Right lung (tissue), 10 donors: ENCODE measurements at places on chromosomes 12 and 14.

DNA sequence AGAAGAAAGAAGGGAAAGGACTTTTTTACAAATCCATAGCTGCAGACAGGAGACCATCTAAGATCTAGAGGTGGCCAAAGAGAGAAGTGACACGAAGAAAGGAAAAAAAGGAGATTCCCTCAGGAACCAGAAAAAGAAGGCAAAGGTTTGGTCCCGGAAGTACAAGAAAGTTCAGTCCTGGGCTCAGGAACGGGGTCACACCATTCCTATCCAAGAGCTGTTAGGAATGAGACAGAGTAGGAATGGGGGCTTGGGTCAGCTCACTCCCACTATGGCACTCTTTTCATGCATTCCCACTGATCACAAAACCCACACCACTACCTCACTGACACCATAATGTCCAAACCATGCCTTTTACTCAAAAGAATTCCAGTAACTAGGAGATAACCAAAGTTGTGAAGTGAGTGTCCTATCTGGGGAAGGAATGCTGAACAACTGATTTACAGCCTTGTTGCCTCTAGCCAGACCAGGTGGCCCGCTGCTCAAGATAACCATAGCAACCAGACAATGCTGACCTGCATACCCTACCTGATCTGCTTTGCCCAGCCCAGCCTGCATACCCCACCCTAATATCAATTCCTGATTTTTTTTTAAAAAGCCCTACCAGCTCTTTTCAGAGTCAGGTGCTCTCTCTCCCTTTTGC, 8.4 kb downstream of the PPP2R3C start:
- no peak for DNase-seq

DNA sequence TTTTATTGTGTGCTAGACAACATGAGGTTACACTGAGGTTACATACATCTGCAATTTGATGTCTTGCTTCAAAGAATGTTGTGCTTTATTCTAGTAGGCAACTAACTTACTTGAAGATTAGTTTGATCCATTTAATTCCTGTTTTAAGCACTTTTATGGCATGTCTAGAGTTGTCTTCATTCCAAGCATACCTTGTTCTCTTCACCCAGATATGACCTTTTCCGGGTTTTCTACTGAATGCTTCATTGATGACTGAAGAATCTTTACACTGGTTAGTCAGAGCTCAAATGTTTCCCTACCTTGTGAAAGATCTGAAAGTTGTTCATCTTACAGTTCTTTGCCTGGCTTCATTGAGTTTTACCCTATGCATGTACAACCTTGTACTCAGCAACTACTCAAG, 274.0 kb upstream of the KITLG start:
- no peak for DNase-seq

- DNase-seq: no peak
These were observed 8.3 kb downstream of the ADCK1 start for GRCh38 chr14:77808250-77808649.

GRCh38 chr14:89184952-89185351, 232.1 kb downstream of the FOXN3 start:
- DNase-seq: peak; percentile 54

GRCh38 chr14:103522649-103523574, at the start of gene CKB:
Gene CKB, minus strand, starts transcription at chr14:103522830. Its CDS starts 337 bp downstream, at chr14:103522493.
- DNase-seq: no peak

- no peak for DNase-seq
These were observed 238.9 kb downstream of the CHST11 start for GRCh38 chr12:104695453-104696148.

DNA sequence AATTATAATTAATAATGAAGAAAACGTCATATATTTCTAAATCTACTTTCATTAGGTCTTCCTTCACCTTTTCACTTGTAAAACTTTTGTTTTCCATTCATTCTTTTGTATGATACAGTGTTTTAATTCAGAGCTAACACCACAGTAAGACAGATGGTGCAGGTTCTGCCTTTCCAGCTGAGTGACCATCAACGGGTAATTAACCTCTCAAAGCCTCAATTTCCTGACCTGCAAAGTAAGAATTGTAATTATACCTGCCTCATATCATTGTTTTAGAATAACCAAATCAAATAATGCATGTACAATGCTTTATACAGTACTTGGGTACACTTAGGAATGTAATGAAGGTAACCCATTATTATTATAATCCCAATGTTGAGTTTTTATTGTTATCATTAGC, 157.6 kb downstream of the FOXA1 start:
- no peak for DNase-seq

DNA sequence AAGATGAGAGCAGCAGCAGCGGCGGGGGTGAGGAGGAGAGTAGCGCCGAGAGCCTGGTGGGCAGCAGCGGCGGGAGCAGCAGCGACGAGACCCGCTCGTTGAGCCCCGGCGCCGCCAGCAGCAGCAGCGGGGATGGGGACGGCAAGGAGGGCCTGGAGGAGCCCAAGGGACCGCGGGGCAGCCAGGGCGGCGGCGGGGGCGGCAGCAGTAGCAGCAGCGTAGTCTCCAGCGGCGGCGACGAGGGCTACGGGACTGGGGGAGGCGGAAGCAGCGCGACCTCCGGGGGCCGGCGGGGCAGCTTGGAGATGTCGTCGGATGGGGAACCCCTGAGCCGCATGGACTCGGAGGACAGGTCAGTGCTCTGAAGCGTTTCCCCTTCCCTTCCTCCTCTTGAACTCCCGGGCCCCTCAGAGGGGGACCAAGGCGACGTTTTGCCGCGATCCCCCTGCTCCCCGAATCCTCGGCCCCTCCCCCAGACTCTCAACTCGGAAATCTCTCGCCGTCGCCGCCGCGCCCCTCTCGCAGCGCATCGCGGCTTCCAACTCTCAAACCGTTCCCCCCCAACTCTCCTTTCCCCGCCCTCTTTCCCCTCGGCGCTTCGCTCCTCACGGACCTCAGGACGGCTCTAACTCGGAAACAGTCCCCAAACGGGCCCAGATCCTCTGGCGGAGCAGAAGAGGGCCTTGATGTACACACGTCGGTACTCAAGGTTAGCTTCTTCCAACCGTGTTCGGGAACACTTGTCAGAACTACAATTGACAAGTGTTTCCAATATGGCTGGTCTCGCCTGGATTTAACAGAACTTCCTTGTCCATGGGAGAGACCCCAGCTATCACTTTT, 947 bp downstream of the AEBP2 start:
- DNase-seq: peak; percentile 71

DNA sequence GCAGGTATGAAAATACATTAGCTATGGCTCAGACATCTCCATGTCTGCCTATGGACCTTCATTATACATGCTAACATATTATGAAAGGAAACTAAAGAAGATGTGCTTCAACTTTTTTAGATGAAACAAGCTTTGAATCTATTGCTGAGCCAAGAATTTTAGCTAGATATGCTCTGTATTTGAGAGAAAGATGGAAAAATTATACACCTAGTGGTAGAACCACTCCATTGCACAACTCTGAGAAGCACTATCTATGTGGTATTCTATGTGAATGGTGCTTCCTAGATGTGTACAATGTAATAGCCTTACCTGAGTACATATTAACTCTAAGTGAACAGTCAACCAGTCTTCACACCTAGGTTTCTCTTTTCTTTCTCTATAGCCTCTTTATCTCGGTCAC, 17.3 kb downstream of the EPYC start:
- no peak for DNase-seq

- no peak for DNase-seq
These were observed 160.1 kb upstream of the TMPO start for GRCh38 chr12:98355322-98355721.

DNA sequence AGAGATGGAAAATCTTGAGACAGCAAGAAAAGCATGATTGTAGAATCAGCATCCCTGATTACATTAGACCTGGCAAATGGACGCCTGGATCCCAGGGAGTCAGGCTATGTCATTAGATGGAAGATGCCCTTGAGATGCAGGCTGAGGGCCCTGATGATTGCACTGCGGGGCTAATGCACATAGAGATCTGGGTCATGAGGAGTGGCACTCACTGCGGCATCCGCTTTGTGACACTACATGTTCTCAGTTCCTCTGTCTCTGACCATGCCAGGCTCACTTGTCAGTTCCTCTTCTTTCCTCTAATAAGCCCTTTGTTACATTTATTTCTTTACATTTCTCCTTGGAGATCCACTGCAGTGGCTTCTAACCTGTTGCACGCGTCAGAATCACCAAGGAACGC, 70.1 kb upstream of the GPATCH2L start:
- DNase-seq: no peak

DNA sequence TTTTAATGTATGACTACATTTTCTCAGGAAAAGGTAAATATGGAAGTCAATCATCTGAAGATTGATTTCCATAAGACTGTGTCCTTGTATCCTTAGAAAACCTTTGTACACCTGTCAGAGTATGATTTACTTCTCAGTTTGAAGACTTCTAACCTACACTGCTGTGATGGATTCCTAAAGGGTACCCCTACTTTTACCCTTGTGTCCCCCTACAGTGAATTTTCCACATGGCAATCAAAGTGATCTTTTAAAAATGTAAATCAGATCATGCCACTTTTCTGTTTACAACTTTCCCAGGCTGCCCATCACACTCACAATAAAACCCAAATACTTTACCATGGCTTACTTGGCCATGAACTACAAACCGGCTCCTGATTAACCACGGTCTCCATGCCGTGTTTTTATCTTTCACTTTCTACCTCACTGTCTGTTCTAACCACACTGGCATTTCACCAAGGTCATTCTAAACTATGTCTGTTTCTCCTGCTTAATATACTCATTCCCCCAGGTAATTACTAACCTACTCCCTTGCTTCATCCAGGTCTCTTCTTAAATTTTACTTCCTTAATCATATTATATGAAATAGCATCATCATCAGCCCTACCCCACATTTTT, 8.1 kb downstream of the DNAI7 start:
- no peak for DNase-seq

GRCh38 chr12:13661005-13661887, 320.2 kb downstream of the GRIN2B start:
- peak; percentile 23 for DNase-seq

- DNase-seq: no peak
These were observed 147.6 kb downstream of the PHETA1 start for GRCh38 chr12:111221062-111222026.

DNA sequence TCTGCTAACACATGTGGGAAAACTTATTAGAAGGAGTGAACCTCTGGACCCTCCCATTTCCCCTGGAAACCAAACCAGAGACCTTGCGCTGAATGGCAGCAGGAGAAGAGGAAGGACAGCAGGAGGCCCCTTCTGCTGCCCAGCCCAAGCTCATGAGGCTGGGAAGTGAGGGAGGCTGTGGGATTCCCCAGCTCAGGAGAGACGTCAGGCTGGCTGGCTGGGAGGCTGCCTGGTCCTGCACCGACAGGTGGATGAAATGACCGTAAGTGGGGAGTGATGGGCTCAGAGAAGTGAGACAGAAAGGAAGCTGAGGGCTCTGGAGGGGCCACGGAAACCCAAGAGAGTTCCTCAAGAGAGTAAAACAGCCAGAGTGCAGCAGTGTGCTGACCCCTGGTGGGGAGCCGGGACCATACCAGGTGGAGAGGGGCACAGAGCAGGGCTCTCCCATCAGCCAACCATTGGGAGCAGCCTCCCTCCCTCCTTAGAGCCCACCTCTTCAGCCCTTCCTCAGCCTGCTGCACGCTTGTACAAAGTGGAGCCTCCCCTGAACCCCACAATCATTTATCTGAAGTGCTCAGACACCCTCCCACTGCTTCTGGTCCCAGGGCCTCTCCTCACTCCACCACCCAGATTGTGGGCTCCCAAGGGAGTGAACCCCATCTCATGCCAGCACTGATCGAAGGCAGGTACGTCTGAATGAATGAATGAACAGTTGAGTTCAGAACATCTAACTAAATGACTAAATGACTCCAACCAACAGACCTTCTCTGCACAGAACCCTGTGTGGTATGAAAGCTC, 14.0 kb downstream of the TAMALIN start:
- DNase-seq: no peak

- DNase-seq: no peak
These were observed 12.7 kb downstream of the AGAP2 start for GRCh38 chr12:57725851-57726150.

- no peak for DNase-seq
These were observed 48.2 kb upstream of the DLK1 start for GRCh38 chr14:100678469-100678828.

GRCh38 chr14:53539489-53540126, 386.5 kb upstream of the DDHD1 start:
- DNase-seq: peak; percentile 86

DNA sequence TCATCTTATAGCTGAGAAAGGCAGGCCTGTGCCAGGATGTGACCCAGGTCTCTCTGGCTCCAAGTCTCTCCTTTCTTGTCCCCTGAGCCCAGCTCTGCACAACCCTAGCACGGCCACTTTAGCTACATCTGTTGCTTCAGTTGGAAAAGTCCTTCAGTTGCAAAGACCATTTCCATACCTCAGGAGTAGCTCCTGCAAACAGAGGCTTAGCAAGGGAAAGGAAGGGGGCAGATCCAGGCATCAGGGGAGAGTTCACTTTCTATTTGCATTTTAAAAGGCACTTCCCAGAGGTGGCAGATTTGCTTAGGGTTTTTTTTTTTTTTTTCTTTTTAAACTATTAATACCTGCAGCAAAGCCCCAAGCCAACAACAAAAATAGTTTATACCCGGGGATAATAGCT, 3.0 kb upstream of the PITPNM2 start:
- DNase-seq: no peak

DNA sequence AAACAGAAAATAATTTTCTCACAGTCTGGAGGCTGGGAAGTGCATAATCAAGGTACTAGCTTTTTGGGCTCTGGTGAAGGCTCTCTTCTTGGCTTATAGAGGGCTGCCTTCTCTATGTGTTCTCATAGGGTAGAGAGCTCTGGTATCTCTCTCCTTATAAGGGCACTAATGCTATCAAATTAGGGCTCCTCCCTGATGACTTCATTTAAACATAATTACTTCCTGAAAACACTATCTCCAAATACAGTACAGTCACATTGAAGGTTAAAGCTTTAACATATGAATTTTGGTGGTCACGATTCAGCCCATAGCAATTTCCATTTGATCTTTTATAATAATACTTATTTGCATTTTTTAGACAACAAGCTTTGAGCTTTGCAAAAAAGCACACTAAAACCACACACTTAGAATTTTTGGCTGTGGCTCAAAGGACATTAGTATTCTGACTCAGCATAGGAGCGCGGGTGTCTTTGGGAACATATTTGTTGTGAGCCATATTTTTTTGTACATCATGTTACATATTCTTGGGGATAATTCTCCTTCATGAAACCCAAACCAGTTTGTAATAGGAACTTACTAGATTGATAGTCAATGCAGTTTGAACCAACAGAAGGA, 808.1 kb upstream of the FBXO33 start:
- no peak for DNase-seq
